OCI-LY7 (cell line): ENCODE measurements at places on chromosomes 16 and 17. TPM values are rescaled to one million over a fixed set of nuclear protein-coding genes. Genes with fewer than 3 reads are reported as not detected.

The NLRC3 gene
- 59.4 and 74.0 TPM in 2 replicates for total RNA-seq

The TLCD1 gene
- total RNA-seq: 2.5 and 3.4 TPM in 2 replicates

The C1QTNF8 gene
- not detected in 2 replicates for total RNA-seq

DNA sequence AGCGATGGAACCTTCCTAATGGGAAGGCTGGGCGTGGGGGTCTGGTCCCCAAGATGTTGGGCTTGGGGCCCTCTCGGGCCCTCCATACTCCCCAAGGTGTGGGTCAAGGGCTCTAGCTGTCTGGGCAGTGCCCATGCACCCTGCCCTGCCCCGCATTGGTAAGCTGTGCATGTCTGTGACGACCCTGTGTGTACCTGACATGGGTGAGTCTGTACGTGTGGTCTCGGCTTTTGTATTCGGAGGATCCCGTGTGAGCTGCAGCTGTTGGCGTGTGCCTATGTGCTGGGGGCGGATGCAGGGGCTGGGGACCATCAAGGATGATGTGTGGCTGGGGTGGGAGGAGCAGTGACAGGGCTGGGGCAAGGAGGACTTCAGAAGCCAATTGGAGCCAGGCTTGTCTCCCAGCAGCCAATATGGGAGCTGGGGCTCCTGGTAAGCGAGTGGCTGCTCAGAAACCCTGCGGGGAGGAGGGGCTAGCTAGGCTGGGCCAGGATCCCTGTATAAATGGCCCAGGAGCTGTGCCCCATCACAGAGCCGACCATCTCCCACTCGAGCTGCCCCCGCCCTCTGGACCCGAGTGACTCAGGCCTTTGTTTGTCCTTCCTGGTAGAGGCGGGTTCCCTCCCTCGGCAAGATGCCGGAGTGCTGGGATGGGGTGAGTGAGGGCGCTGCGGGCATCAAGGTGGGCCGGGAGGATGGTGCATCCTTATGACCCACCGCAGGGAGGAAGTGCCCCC lies at the start of gene NDRG4:
Gene NDRG4 (plus strand): TSS at position 529 of the 737 bp plus-strand sequence. CDS start 106 bp downstream, at position 635.
- peak; percentile 87 for DNase-seq

DNA sequence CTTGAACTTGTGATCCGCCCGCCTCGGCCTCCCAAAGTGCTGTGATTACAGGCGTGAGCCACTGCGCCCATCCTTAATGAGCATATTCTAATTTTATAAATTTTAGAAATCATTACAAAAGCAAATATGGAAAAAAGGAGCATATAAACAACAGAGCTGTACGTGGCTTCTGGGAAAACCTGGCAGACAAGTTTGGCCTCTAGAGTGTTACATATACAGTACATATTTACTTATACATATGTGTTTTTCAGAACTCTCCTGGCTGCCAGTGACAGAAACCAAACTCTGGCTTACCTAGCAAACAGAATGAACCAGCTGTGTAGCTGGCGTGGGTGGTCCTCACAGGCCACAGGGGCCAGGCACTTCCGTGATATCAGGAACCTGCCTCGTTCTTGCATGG lies 10.1 kb downstream of the DRC3 start:
- no peak for DNase-seq

- DNase-seq: no peak
Measured at GRCh38 chr16:7422036-7422888, 89.6 kb downstream of the RBFOX1 start.

DNA sequence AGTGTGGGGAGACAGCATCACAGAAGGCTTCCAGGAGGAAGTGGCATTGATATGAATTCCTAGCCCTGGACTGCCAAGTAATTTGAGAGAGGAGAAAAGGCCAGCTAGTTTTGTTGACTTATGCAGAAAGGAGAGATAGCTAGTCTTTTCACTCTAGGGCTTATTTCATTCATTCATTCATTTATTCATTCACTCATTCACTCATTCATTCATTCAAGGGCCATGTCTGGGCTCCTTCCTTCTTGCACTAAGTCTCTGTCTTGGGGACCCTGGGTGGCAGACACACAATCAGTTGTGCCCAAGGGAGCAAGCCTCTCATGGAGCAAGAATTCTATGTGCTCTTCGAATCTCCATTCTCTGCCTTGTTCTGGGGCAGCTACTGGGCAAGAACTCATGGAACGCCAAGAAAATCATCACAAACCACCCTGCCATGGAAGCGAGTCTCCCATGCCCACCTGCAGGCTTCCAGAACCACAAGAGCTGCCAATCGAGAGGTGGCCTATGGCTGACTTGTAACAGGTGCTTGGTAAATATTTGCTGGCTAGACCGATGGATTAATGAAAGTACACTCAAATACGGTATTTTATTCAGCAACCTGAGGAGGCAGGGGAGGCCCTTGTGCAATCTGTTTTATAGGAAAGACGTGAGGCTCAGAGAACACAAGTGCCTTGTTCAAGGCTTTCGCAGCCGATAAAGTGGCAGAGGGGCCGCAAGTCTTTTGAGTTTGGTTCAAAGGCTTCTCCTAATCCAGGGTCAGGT lies 223.6 kb downstream of the XYLT1 start:
- DNase-seq: no peak
